SIG-M5 (cell line): ENCODE measurements at places on chromosomes 5 and 9.

- no peak for DNase-seq
These were observed 135.0 kb upstream of the CCDC152 start for GRCh38 chr5:42621662-42622061.

DNA sequence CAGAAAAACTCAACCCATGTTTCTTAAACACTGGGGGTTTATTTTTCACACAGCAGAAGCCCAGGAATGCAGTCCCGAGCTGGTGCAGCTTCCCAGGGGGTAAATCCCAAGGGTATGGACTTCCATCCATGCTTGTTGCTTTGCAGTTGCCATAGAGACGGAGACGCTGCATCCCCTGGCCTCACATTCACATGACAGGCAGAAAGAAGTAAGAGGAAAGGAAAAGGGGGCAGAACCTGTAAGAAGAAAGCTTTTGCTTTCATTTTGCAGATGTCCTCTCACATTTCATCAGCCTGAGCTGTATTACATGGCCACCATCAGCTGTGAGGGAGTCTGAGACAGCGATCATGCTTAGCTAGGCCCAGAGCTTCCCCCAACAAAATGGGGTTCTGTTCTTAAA, 321.0 kb downstream of the AGTPBP1 start:
- DNase-seq: no peak

DNA sequence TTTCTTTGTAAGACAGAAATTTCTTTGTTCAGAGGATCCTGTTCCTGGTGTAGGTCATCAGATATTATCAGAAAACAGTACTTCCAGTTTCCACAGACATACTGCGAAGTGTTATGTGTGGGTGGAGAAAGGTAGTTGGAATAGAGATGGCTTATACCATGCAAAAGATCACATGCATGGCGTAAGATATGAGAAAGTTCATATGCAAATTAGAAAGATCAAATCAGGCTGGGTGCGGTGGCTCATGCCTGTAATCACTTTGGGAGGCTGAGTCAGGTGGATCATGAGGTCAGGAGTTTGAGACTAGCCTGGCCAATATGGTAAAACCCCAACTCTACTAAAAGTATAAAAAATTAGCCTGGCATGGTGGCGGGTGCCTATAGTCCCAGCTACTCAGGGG, 65.2 kb upstream of the GLIS3 start:
- DNase-seq: no peak

DNA sequence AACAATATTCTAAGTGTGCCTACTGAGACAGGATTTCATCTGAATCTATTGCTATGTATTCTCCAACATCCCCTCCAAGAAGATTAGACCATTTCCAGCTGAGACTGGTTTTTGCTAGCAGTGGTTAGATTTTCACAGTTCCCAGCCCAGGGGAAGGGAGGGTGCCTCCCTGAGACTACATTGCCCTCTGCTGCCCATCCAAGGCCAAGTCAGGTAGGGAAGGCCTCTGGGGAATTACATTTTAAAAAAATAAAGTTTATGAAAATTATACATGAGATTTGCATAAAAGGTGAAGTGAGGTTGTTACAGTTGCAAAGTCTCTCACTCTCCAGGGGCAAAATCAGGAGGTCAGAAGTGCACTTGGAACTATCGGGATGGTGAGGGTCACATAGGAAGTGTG, 28.0 kb upstream of the SYK start:
- DNase-seq: no peak
